ENCODE measurements at places on chromosomes 3 and 15. TPM values are rescaled to one million over a fixed set of nuclear protein-coding genes. Genes with fewer than 3 reads are reported as not detected.
A peak's percentile ranks its signal among the peaks of the same experiment; 100 is the strongest.

DNA sequence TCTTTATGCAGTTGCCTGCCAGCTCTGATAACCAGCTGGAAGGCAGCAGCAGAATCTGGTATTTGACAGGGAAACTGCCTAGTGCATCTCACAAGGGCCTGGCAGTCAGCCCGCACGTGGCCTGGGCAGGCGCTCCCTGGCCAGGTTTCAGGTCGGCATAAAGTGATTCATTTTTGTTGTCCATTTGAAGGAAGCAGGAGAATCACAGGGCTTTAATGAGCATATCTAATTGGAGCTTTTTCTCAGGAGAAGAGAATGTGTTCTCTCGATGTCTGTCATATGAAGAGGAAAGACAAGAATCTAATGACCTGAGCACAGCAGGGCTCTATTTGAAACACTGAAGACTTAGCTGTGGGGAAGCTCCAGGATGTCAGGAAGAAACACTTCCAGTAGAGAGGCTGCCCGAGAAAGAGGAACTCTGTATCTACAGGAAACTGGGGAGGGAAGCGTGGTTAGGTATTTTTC lies 98.8 kb upstream of the MB21D2 start:
- DNase-seq = peak; percentile 28

Gene GXYLT2
- total RNA-seq = 47.8 TPM

DNA sequence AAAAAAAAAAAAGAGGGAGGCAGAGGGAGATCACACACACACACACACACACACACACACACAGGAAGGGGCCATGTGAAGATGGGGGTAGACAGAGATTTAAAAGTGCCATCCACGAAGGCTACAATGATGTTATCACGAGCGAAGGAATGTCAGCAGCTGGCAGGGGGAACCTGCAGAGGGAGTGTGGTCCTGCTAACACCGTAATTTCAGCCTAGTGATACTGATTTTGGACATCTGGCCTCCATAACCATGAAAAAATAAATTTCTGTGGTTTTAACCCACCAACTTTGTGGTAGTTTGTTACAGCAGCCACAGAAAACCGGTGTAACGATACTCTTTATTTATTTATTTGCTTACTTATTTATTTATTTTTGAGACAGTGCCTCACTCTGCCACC lies 76.0 kb downstream of the TMCO5A start:
- DNase-seq = no peak

DNA sequence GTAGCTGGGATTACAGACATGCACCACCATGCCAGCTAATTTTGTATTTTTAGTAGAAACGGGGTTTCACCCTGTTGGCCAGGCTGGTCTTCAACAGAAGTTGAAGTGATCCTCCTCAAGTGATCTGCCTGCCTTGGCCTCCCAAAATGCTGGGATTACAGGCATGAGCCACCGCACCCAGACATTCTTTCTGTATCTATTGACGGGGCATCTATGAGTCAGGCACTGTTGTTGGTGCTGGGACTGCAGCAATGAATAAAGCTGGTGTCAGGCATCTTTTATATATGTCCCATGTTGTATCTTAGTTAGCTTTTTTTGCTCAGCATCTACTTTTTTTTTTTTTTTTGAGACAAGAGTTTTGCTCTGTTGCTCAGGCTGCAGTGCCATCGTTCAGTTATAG lies 47.6 kb upstream of the ULK4 start:
- DNase-seq = no peak

DNA sequence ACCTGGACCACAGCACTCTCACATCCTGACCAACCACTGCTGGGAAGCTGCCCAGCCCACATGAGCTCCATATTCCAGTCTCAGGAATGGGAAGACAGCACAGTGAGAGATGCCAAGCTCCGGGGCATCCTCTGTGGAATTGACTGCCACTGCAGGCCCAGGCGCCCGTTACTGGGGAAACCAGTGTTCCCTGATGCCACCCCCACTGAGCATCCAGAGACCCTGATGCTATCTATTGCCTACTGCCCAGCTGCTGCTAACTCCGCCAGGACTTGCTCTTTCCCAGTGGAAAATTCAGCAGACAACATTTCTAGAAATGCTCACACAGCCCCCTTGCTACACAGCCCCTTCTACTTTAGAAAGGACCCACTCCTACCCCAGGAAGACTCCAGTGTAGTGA lies 57.6 kb downstream of the CYP19A1 start:
- no peak for DNase-seq

Gene SPSB4
- not detected for total RNA-seq

Gene PARP14
- 73.8 TPM for total RNA-seq

DNA sequence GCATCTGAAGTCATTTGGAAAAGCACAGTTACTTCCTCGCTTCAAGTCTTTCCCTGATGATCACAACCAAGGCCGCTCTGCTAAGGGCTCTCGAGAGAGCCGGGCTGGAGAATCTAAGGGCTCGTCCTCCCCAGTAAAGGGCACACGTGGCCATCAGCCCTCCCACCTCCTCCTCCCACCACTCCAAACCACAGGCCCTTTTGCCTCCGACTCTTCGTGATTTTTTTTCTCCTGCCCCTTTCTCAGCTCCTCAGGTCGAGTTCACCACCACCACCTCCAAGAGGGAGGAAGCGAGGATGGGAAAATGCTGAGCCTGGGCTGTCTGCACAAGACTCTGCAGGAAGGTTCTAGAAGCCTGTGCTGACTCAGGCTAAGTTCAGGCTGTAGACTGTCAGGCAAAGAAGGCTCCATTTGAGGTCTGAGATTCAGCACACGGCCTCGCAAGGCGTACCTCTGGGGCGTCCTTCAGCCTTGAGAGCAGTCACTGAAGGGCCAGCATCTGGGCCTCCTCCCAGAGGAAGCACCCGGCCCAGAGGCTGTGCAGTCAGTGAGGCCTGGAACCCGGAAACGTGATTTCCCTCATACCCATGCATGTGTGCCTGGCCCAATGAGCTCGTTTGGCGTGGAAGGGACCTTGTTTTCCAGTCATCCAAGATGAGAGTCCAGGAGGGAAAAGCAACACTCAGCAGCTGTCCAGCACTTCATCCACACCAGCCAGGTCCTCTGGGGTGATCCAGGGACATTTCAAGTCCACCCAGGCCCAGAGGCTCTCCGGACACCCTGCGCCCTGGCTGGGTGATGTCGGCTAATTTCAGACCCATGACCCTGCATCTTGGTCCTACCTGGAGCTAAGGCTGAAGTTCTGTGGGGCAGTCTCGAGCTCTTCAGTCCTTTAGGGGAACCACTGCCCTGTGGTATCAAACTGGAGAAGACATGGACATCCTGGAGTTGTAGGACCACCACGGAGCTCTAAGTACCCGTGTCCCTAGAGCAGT lies 196.8 kb downstream of the XXYLT1 start:
- no peak for DNase-seq

DNA sequence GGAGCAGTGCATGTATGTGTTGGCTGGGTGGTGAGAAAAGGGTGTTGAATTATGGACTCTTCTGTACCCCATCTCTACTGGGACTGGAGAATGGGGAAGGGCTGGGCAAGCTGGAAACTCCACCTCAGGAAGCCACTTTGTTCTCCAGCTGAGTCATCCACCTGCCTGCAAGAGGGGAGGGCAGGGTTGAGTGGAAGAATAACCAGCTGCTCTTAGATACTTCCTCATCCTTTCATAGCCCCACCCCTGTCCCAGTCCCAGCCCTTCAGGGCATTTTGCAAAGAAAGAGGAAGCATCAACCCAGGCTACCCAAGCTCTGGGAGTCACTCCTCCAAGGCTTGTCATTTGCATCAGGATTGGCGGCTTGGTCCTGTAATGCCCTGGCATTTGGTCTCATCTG lies 33.1 kb downstream of the RAB11A start:
- peak; percentile 5 for DNase-seq

Gene GP5
- total RNA-seq = 0.49 TPM

Gene INO80
- 24.9 TPM for total RNA-seq

Gene RGMA
- 6.1 TPM for total RNA-seq

- no peak for DNase-seq
Observed at GRCh38 chr15:57703387-57703786, 3.1 kb upstream of the POLR2M start.

Data from fibroblast of the aortic adventitia (primary cell).